Activated T-cell treated with anti-CD3 and anti-CD28 coated beads for 48 hours (primary cell): ENCODE measurements at places on chromosomes 3 and 15.

GRCh38 chr3:139937674-139938279, 2.8 kb downstream of the CLSTN2 start:
- DNase-seq: no peak

DNA sequence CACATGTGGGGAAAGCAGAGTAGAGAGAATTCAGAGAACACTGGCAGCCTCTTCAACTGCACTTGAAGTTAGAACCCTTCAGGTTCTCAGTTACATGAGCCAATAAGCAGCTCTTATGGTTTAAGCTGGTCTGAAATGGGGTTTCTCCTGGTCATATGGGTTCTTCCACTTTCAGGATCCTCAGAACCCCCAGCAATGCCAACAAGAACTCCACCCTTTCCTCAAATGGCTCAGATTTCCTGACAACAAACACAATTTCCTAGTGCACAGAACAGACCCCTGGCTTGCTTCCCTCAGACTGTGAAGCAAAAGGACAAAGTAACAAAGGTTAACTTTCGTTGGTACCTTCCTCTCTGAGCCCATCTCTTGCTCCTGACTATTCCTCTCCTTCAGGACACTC, 23.9 kb upstream of the FRMD4B start:
- DNase-seq: no peak

DNA sequence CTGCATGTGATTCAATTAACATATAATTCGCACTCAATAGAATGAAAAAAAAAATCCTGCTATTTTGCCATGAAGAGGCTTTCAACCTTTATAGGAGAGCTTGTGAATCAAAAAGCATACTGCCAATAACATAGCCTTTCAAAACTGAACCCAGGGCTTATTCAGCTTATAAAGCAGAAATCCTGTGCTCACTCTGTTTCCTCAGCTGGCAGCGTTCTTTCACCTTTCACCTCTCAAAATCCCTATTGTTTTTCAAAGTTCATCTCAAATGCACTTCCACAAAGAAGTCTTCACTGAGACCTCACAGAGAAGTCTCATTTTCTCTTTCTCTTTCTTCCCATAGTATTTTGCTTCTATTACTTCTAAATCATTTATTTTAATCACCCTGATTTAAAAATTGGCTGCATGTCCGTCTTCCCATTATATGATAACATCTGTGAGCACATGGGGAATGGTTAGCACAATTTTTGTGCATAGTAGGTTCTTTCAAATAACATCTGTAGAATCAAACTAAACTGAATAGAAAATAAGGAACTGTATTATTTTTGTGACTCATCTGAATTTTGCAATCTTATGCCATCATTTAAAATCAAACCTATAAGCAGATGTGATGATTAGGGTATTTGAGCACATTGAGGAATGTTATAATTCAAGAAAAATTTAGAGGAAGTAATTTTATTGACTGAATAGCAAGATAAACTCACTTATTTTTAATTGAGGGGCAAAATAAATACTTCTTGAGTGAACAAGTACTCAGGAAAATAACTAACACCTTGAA, 373.4 kb downstream of the NLGN1 start:
- DNase-seq: no peak

- no peak for DNase-seq
These were observed 147.4 kb downstream of the NSUN3 start for GRCh38 chr3:94210256-94210655.

DNA sequence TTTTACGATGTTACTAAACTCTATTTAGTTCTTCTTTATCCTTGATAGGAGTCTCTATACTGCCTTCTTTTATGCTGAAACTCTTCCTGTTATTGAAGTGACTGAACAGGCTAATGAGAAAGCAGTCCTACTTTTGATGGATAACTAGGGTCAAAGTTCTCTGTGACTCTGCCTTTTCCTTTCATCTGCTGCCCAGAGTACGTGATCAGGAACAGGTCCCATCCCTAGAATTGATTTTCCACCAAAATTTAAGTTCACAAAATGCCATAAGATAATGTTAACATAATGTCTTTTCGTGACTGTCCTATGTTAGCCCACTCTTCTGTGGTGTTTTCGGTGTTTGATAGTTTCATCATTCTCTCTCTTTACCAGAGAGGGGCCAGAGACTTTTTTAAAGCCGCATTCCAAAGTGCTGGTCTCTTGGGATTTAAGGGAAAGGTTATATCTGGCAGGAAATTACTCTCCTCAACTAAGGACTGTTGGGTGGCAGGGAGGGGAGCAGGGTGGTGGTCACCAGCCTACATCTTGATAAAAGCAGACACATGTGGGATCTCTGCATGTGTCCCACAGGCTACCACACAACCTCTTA, 50.3 kb upstream of the PLXND1 start:
- DNase-seq: no peak

DNA sequence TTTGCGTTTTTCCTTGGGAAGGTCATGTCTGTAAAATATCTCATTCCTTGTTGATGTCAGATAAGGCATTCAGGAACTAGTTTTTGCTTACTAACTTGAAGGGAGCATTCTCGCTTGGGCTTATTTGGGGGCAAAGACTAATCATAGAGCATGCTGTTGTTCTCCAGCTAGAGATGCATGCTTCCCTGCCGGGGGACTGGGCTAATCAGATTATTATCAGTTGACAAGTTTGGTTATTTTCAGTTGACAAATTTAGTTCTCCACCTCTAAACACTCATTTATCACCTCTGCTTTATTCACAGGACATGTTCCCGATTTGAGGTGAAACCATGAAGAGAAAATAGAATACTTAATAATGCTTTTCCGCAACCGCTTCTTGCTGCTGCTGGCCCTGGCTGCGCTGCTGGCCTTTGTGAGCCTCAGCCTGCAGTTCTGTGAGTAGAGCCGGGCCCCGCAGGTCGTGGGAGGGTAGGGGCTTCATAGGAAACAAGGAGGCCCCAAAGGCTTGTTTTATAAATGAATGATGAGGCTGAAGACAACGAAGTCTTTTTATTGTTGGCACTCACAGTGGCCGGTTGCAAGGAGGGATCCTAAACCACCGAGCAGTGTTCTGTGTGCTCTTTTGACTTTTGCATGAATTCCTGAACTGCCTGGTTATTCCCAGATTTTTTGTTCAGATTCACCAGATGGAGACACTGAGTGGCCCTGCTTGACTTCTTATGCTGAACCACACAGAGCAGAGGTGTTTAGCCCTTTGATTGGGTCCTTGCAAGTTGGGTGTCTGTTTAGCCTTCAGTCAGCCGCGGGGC, 28.4 kb downstream of the PXYLP1 start:
- DNase-seq: no peak

DNA sequence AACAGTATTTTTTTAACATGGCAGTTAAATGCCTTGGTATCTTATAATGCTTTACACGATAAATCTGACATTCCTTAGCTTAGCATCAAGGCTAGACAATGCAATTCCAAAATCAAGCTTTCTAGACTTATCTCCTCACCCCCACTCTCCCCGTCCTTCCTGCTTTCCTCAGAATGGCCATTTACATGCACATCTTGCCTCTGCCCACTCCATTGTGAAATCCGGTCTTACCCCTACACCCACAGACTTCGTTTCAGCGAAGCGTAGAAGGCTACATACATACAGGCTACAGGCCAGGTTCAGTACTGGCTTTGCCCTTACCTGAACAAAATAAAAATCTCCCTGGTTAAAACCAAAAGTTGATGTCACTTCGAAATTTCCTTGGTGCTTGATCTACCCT, 58.6 kb upstream of the SLC12A8 start:
- no peak for DNase-seq

- DNase-seq: no peak
These were observed 111.9 kb upstream of the PTPRG start for GRCh38 chr3:61449327-61450040.

- no peak for DNase-seq
These were observed 52.6 kb upstream of the CCR2 start for GRCh38 chr3:46301122-46301835.

DNA sequence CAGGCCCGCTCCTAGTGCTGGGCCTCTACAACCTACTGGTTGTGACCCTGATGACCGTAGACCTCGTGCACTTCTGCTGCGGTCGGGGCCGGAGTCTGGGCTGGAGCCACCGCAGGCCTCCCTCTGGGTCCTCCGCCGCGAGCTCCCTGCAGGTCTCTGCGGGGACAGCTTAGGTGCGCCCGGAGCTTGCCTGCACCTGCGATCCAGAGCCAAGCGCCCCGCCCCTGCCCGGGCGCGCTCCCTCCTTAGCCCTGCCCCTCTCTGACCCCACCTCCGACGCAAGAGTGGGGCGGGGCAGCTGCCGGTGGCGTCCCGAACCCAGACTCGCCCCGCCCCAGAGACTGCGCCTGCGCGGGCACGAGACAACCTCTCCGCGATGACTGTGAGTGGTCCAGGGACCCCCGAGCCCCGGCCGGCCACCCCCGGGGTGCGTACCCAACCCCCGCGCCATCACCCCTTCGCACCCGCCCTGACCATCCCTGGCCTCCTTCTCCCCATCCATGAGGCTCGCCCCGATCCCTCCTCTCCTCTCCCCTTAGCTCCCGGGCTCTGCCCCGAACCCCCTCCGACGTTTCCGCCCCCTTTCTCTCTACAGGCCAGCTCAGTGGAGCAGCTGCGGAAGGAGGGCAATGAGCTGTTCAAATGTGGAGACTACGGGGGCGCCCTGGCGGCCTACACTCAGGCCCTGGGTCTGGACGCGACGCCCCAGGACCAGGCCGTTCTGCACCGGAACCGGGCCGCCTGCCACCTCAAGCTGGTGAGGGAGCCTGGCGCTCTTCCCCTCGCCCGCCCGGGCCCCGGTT, at the start of gene UNC45A:
Gene UNC45A, plus strand, starts transcription at position 337 of the 803 bp plus-strand sequence. Its CDS starts 40 bp downstream, at position 377.
- peak; percentile 98 for DNase-seq

GRCh38 chr3:134827213-134827612, 32.2 kb downstream of the EPHB1 start:
- DNase-seq: no peak

DNA sequence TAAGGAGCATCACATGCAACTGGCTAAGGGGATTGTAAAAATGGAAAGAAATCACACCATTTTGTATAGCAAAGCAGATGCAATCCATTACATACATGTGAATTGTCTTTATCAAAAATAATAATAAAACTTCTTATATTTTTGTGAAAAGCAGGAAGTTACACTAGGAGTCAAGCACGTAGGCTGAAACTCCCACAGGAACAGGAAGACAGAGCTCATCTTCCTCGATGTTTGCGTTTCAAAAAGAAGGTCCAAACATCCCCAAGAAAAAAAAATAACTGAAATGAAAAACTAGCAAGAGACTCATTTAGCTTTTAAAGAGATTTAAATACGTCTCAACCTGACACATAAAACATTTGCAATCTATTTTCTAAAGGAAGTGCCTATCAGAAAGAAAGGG, 106.6 kb downstream of the TGFBR2 start:
- DNase-seq: no peak

GRCh38 chr3:124663690-124664089, 66.6 kb upstream of the UMPS start:
- DNase-seq: no peak

DNA sequence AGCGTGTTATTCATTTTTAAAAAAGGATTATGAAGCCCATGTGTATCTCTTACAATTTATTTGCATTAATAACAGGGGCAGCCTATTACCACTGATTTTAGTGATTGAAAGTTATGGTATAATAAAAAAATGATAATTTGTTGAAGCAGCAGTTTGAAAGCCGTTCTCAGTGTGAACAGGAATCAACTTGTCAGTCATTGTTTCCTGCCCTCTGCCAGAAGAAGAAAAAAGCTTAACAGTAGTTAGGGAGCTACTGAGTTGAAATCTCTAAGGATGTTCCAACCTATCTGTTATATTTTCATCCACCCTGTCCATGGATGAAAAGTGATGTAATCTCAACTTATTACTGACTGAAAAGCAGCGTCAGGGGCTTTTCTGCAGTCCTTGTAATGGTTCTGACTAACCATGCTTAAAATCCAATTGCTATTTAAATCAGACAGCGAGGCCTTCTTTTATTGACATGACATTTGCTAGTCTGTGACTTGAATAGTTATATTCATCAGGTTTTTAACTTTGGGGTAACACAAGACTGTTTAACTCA, 486.7 kb downstream of the ROBO2 start:
- no peak for DNase-seq

GRCh38 chr3:194879126-194879877, 193.6 kb downstream of the FAM43A start:
- DNase-seq: no peak

DNA sequence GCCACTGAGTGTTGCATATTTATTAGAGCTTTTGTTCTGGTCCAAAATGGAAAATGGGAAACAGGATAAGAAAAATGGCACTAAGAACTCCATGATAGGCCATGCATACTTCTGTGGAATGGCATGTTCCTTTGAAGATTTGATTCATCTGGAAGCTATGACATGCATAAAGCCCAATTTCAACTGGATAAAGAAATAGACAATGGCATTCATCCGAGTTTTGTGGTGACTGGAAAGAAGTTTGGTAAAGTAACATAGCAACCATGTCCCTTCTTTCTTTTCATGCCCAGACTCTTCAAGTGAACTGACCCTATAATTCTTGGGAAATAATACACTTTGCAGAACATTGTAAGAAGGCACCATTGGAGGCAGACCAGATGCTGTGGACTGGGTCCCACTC, 368.4 kb upstream of the IL12A start:
- no peak for DNase-seq

GRCh38 chr3:146975476-146975875, 370.3 kb upstream of the PLSCR5 start:
- no peak for DNase-seq

DNA sequence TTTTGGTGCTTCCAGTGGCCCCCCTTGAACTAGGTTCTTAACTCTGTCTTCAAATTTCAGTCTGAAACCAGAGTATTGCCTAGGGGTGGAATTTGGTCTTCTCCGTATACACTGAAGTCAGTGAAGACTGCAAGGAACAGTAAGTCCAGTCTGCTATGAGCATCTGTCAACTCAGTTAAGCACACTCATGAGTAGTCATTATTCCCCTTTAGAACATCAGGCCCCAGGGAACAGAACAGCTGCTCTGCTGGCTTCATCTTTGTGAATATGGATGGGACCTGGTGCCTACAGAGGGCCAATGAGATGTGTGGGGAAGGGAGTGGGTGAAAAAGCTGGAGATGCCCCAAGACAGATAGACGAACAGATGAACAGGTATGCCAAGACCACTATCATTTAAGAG, 85.2 kb upstream of the PRR23C start:
- DNase-seq: no peak

GRCh38 chr3:18237251-18238005, 187.7 kb downstream of the SATB1 start:
- DNase-seq: no peak

DNA sequence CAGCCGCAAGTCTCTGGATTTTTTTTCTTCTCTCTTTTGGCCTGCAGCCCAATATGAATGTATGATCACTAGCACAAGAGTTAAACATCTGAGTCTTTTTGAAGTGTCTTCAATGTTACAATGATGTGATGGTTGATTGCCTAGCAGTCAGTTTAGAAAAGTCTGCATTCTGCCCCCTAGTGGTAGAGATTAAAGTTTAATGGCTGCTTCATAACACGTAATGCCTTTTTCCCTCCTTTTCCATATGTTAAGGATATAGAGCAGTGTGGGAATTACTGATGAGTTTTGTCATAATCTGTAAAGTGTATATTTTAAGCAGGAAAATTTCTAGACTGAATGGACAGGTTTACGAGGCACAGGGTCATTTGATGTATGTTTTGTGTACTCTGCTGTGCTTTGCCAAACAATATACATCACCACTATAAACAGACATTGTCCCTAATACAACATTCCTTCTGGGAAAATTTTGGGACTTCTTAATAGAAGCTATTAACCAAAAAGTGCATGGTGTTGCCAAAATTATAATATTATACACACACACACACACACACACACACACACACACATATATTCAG, 1038.5 kb upstream of the NR2F2 start:
- DNase-seq: no peak

- no peak for DNase-seq
These were observed 239.1 kb upstream of the MEIS2 start for GRCh38 chr15:37339437-37339836.
